ENCODE measurements at places on chromosomes 16 and 17.

GRCh38 chr16:49342336-49343265 is 31.0 kb upstream of the C16orf78 start:
- DNase-seq, result no peak

DNA sequence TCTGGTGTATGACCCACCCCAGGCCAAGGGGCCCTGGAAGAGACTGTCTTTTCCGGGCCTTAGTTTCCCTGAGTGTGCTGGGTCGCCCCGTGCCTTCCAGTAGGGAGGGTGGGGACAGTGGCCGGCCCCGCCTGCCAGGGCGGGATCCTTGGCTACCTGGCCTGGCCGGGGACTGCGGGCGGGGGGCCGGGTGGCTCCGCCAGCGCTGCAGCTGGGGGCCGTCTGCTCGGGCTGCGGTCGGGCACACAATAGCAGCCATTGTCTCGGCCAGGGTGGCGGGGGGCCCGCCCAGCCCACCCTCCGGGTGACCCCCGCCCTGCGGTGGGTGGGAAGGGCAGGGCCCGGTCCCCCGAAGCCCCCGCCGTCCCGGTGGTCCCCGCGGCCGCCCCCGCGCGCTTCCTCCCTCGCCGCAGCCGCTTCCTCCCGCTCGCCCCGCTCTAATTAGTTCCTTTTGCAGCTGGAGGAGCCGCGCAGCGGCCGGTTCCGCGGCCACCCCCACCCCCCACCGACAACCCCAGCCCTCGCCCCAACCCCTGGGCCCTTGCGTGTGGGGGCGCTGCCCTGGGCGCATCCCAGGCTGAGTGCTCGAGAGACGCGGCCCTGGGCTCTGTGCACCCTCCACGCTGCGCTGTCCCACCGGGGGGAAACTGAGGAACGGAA is 11.6 kb downstream of the GLIS2 start:
- DNase-seq, result no peak

DNA sequence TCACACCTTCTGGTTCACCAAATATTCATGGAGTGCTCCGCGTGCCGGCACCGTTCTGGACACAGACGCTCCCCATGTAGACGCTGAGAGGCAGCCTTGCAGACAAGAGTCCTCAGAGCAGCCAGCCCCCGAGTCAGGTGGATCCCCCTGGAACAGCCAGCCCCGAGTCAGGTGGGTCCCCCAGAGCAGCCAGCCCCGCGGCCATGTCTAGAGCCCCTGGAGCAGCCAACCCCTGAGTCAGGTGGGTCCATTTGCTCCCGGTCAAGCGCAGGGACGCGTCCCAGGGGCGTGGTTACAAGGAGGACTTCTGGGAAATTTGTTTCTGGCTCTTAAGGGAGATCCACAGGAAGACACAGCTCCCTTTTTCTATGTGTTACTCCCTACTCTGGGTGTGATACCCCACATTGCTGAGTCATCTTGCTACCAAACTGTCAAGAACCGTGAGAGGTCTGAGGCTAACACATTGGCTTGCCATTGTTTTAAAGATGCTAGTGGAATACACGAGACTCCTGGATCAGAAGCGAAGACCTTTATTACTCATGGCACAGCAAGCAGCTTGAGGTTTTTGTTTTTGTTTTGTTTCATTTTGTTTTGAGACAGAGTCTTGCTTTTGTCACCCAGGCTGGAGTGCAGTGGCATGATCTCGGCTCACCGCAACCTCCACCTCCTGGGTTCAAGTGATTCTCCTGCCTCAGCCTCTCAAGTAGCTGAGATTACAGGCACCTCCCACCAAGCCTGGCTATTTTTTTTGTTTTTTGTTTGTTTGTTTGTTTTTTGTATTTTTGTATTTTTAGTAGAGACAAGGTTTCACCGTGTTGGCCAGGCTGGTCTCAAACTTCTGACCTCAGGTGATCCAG is 43.3 kb upstream of the CBFA2T3 start:
- no peak for DNase-seq

GRCh38 chr17:37429453-37429852 is 22.8 kb downstream of the TADA2A start:
- DNase-seq, result no peak

DNA sequence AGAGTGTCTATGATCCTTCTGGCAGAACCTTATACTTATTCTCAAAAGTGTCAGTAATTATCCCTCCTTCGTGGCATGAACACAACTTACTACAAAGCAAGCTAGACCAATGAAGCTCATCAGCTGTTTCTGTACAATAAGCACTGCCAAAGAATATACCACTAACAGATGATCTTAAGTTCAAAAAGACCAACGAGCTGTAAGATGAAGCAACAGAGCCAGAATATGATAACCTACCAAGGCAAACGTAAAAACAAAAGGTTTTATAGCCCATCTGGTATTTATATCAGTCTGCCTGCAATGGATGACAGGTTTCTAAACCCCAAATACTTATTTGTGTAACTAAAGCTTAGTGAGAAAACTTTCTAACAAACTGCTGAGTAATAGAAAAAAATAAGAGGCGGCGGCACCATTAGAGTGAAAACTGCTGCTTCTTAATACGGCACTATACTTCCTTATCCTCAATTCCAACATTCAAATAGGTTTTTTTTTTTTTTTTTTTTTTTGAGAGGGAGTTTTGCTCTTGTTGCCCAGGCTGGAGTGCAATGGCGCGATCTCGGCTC is 22.1 kb downstream of the NME2 start:
- DNase-seq, result no peak

GRCh38 chr16:53542283-53542682 is 39.3 kb upstream of the AKTIP start:
- DNase-seq, result no peak

GRCh38 chr16:87792205-87792565 is 26.4 kb upstream of the KLHDC4 start:
- DNase-seq, result no peak

- no peak for DNase-seq
These were observed 620 bp downstream of the SAMD14 start for GRCh38 chr17:50129353-50129727.

DNA sequence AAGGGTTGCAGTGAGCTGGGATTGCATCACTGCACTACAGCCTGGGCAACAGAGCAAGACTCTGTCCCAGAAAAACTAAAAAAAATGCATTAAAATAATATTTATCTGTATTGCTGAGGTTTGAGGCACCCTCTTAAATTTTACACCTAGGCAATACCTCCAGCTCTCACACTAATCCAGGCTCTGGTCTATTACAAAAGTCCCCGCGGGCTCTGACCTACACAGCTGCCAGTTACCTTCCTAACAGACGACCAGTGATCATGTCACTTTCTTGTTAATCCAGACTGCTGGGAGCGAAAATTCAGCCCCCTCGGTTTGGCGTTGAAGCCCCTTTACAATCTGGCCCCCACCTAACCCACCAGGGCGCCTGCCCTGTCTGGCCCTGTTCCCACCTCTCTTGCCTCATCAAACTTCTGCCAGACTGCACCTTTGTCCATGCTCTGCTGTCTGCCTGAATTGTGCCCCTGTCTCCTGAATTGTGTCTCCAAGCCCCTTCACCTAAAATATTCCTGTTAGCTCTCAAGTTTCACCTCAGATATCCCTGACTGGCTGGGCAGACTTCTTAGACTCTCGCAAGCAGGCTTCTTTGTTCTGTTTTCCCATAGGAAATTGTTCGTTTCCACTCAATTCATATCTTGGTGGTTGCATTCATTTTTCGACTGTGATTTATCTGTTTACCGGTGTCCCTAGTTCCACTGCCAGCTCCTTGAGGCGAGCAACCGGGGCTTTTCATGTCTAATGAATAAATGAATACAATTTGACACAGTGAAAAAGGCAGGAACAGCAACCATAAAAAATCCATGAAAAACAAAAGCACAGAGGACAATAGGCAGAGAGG is 65.9 kb downstream of the PITPNC1 start:
- no peak for DNase-seq

DNA sequence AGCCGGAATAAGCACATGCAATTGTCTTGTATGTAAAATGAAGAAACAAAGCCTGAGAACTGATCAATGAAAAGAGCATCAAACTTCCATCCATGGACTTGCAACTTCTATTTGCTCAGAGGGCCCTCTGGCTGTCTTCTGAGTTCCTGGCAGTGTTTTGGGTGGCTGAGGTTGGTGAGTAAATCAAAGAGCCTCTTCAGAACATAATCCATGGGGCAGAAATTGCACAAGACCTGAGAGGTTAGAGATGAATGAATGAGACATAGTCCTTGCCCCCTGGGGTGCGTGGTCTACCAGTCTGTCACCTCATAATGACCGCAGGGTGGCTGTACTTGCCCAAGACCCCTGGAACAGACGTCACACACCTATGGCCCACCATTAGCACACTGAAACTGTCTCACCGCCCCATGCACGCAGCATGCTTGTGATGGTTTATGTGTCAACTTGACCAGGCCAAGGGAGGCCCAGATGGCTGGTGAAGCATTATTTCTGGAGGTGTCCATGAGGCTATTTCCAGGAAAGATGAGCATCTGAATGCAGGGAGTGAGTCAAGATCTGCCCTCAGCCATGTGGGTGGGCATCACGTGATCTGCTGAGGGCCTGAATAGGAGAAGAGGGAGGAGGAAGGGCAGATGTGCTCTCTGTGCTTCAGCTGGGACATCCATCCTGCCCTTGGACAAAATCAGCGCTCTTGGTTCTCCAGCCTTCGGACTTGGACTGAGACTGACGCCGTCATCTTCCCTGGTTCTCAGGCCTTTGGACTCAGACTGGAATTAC is 8.3 kb downstream of the PIK3R6 start:
- DNase-seq, result no peak

- DNase-seq, result no peak
These were observed 532 bp downstream of the CNTNAP1 start for GRCh38 chr17:42682722-42683403.

- DNase-seq, result no peak
These were observed 396.9 kb downstream of the CDH13 start for GRCh38 chr16:83023640-83024039.

DNA sequence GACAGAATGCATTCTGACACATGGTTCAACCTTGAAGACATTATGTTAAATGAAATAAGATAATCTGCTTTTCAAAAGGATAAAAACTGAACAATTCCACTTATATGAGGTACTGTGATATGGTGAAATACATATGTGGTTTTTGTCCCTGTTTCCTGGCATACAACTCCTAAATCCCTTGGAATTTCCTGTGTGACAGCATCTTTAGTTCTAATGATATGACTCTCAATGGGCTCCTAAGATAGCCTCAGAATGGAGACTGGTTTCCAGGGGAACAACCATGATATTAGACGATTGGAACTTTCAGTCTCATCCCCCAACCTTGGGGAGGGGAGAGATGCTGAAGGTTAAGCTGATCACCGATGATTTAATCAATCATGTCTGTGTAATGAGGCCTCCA is 37.7 kb upstream of the PHLPP2 start:
- DNase-seq, result no peak

DNA sequence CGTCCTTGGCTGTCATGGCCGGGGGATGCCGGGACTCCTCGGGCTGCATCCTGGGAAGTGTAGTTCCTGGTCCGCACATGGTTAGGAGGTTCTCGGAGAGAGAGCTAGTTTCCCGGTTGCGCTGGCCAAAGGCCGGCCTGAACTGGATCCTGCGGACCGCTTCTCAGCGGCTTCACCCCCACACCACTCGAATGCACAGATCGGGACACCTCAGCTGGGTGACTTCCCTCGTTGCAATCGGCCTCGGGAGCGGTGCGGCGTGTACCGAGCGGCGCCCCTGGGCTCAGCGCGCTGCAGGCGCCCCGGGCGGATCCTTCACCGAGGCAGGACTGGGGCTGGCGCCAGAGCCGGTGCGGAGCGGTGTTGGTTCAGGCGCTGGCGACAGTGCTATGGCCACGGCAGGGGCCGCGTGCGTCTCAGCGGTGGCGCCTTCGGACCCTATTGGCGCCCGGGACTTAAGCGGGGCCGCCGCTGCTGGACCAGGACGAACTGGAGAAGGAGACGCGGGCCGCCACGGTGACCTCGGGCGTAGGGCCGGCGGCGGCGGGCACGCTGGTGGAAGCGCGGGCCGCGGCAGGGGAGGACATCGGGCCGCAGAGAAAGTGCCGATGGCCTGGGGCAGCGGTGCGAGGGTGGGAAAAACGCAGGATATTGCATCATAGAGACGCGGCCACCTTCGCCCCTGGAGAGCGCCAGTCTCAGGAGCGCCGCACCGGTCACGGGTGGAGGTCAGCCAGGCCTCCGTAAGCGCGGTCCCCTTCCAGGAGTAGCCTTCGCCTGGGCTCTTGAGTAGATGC is 11.4 kb downstream of the ZNF629 start:
- DNase-seq, result peak; percentile 64

- no peak for DNase-seq
These were observed 22.2 kb downstream of the KIAA0513 start for GRCh38 chr16:85049706-85050305.

DNA sequence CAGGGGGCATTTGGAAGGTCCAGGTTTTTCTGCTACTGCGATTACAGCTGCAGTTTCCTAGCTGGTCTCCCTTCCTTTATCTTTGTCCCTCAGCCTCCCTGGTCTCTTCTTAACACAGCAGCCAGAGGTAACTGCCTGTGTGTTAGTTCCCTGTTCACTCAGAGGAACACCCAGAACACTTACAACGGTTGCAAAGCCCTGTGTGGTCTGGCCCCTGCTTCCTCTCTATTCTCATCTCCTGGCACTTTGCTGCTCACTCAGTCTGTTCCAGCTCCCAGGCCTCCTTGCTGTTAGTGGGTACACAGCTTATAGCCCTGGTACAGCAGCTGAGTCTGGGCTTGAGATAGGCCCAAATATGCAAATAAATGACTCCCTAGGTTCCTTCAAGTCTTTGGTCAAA is 16.4 kb downstream of the NTN1 start:
- no peak for DNase-seq

GRCh38 chr17:78645421-78646295 is 68.5 kb upstream of the DNAH17 start:
- peak; percentile 27 for DNase-seq

DNA sequence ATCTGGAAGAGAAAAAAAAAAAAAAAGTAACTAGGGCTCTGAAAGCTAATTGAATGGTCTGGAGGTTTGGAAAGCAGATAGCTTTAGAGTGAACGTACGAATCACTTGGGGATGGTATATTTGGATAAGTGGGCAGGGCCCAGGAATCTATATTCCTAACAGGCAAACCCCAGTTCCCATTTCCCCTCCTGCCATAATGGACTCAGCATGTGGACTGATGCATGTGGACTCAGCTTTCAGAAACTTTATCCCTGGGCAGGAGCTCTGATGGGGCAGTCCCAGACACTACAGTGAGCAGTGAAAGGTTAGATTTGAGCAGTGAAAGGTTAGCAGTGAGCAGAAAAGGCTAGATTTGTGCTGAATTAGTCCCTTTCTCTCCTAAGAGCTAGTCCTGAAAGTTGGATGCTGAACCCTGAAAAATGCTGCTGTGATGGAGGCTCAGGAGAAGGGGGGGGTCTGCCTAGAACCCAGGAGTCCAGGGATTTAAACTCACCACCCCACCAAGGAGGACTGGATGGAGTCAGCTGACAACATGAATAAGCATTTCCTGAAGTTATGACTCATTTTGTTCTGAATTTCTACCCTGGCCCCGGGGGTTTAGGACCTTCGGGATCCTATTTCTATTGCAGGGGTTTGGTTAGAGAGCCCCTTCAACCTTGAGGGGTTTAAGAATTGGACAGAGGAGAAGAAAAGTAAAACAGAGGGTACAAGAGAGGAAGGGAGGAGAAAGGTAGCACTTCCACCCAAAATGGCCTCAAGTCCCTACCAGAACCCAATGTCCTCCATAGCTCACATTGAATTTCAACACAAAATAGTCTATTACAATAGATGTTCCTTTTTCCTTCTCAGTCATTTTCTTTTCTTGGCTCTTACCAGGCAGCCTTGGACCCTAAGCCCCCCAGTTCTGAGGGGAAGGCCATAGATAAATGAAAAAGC is 10.3 kb upstream of the FZD2 start:
- no peak for DNase-seq

GRCh38 chr17:77948690-77949114 is 9.8 kb upstream of the TNRC6C start:
- DNase-seq, result no peak

- no peak for DNase-seq
These were observed 254.5 kb upstream of the CACNG5 start for GRCh38 chr17:66580184-66580955.

Measured in MM.1S (cell line).